Stimulated activated CD4-positive, alpha-beta T cell treated with anti-CD3 and anti-CD28 coated beads, Interleukin-4, amount 100 ng/mL, for 24 hours (primary cell): ENCODE measurements at places on chromosomes 7 and 10.

- DNase-seq, result no peak
Observed at GRCh38 chr7:140688341-140688740, 8.2 kb upstream of the NDUFB2 start.

GRCh38 chr7:1446620-1447032 is 12.6 kb downstream of the MICALL2 start:
- no peak for DNase-seq

GRCh38 chr7:120740348-120740747 is 117.6 kb downstream of the TSPAN12 start:
- no peak for DNase-seq

DNA sequence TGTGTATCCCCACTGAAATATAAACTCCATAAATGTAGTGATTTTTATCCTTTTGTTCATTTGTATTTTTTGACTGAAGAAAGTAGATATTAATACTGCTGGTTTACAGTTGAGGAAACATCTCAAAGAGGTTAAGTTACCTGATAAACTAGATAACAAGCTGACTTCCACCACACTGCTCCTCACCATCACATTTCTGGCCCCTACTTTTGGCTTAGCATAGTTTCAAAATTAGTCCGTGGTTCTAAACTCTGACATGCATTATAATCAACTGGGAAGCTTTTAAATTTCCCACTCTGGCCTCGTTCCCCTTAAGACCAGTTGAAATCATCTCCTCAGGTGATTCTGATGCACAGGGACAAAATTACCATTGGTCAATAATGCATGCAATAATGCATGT is 43.5 kb downstream of the ANKIB1 start:
- DNase-seq, result no peak

DNA sequence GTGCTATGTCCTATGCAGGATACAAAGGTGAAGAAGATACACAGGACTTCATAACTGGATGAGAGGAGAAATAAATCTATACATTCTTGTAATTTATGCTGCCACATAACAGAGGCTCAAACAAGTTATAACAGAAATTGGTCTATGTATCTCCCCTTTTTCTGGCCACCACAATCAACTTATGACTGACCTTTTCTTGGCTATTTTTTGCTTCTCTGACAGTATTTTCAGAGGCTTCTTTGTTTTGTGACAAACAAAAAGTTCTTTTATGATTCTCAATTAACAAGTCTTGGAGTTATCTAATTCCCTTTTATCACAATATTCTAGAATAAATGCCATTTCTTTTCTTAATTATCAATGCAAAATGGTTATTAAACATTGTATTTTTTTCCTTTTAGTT is 953.0 kb upstream of the ZWINT start:
- DNase-seq, result no peak
